ENCODE measurements at places on chromosomes 11 and 22.

DNA sequence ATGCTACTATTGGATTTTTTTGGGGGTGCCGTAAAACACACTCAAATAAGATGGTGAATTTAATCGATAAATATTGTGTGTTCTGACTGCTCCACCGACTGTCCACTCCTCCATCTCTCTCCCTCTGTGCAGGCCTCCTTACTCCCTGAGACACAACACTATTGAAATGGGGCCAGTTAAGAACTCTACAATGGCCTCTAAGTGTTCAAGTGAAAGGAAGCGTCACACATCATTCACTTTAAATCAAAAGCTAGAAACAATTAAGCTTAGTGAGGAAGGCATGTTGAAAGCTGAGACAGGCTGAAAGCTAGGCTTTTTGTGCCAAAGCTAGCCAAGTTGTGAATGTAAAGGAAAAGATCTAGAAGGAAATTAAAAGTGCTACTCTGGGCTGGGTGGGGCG lies 156.7 kb downstream of the CTTN start:
- no peak for DNase-seq

DNA sequence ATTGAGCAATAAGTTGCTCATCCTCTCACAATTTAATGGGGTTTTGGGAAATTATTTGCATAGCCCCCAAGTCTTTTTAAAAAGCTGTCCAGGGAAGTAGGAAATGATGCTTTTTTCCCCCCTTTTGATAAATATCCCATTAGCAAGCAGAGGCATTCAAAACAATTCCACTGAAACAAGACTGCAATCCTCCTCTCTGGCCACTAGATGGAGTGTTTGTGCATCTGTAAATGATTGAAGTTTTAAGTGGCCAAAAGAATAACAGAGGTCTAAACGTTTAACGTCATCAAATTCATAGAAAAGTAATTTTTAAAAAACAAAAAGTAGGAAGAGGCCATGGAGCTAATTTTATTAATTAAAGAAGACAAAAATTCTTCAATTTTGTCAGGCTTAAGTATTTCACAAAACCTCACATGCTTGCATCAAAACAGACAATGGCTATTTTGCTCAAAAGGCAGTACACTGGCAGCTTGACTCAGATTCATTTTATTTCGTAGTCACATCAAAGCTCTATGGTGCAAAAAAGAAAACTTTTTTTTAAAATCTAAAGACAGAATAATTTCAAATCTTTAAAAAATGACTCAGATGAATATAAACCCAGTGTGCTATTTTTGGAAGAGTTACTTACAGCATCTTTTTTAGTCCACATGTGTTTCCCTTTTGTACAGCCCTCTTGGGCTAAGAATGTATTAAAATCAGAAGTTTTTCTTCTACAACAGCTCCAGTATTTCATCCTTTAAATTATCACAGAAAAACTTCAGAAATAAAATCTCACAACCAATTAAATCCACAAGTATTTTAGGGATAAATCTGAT lies 17.8 kb downstream of the CHORDC1 start:
- DNase-seq: peak; percentile 71

GRCh38 chr11:46541593-46542371 lies 52.0 kb downstream of the AMBRA1 start:
- no peak for DNase-seq

DNA sequence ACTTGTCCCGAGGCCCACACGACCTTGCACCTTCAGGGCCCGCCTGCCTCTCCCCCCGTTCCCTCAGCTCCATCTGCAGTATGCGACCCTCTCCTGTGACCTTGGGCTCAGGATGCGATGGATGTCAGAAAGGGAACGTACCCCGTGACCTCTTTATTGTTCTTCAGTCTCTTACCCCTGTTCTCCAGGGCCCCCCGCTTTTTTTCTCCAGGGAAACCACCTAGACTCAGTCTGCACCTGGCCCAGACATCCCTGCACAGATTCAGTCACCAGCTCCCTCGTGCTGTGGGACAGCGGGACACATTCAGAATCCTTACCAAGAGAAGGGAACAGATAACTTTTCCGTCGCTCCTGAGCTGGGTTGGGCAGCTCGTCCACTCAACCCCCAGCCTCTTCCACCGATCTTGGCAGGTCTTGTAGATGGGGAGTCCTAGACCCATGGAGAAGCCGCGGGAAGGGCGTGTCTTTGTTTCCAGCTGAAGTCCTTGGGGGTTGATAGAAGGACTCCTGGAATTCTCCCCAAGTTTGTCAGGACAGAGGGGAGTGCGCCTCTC lies 1.4 kb upstream of the PHOX2A start:
- DNase-seq: no peak

Data from NCI-H510A treated with DMSO at 0.1 percent for 48 hours (cell line).